ENCODE measurements at places on chromosomes 6 and 20. TPM values are rescaled to one million over a fixed set of nuclear protein-coding genes. Genes with fewer than 3 reads are reported as not detected.

The EYS gene
- polyA plus RNA-seq = 0.05 TPM

The LSM14B gene
- 23.1 TPM for polyA plus RNA-seq

The DOK5 gene
- 1.0 TPM for polyA plus RNA-seq

The RIPOR2 gene
- 27.4 TPM for polyA plus RNA-seq

The C6orf15 gene
- 24.6 TPM for polyA plus RNA-seq

The TRAPPC3L gene
- polyA plus RNA-seq = 0.18 TPM

The RBM24 gene
- 2.0 TPM for polyA plus RNA-seq

The BTN1A1 gene
- polyA plus RNA-seq = 0.16 TPM

The MUC21 gene
- 0.27 TPM for polyA plus RNA-seq

The ADGRF1 gene
- 0.66 TPM for polyA plus RNA-seq

The PI3 gene
- polyA plus RNA-seq = 567 TPM

The TRMT6 gene
- polyA plus RNA-seq = 18.9 TPM

The BEND3 gene
- 1.7 TPM for polyA plus RNA-seq

The C20orf96 gene
- polyA plus RNA-seq = 4.3 TPM

The FAM217A gene
- polyA plus RNA-seq = 0.05 TPM

The ECT2L gene
- 0.43 TPM for polyA plus RNA-seq

The NRSN2 gene
- 16.7 TPM for polyA plus RNA-seq

The MOG gene
- polyA plus RNA-seq = 0.11 TPM

The CCM2L gene
- 3.3 TPM for polyA plus RNA-seq

The TFAP2B gene
- 0.18 TPM for polyA plus RNA-seq

The SNAP91 gene
- polyA plus RNA-seq = 0.66 TPM

The LAMA4 gene
- polyA plus RNA-seq = 3.0 TPM

The SNAI1 gene
- polyA plus RNA-seq = 5.5 TPM

The SERPINB6 gene
- polyA plus RNA-seq = 84.3 TPM

The TLDC2 gene
- 0.48 TPM for polyA plus RNA-seq

The ACTL10 gene
- polyA plus RNA-seq = 2.8 TPM

The OR2J1 gene
- polyA plus RNA-seq = 0.02 TPM

The KCNG1 gene
- polyA plus RNA-seq = 0.71 TPM

The PSORS1C2 gene
- polyA plus RNA-seq = 16.4 TPM

The THEMIS gene
- polyA plus RNA-seq = 17.2 TPM

The LCA5 gene
- polyA plus RNA-seq = 1.7 TPM

The REPS1 gene
- polyA plus RNA-seq = 66.5 TPM

The PEX3 gene
- polyA plus RNA-seq = 19.4 TPM

The CRISP3 gene
- polyA plus RNA-seq = 0.48 TPM

The OPN5 gene
- polyA plus RNA-seq = not detected

The BMP2 gene
- polyA plus RNA-seq = 0.78 TPM

The ZBTB22 gene
- 15.5 TPM for polyA plus RNA-seq

The ULBP1 gene
- 0.68 TPM for polyA plus RNA-seq

The GPR6 gene
- polyA plus RNA-seq = 0.05 TPM

The MDFI gene
- polyA plus RNA-seq = 7.8 TPM

The STK35 gene
- polyA plus RNA-seq = 4.1 TPM

The HRH3 gene
- polyA plus RNA-seq = 0.05 TPM

The LPA gene
- 0.05 TPM for polyA plus RNA-seq

The TRIM15 gene
- polyA plus RNA-seq = 0.59 TPM

The TCP11 gene
- 0.30 TPM for polyA plus RNA-seq

The SLC26A8 gene
- polyA plus RNA-seq = 0.11 TPM

The HLA-DMB gene
- polyA plus RNA-seq = 71.0 TPM

The B3GAT2 gene
- 0.46 TPM for polyA plus RNA-seq

The RALY gene
- 131 TPM for polyA plus RNA-seq

The GHRH gene
- 14.7 TPM for polyA plus RNA-seq

The BTNL2 gene
- polyA plus RNA-seq = not detected

The SLC25A27 gene
- 27.0 TPM for polyA plus RNA-seq

The GABRR1 gene
- polyA plus RNA-seq = 0.07 TPM
